Daoy (cell line): ENCODE measurements at places on chromosomes 11 and 22. TPM values are rescaled to one million over a fixed set of nuclear protein-coding genes. Genes with fewer than 3 reads are reported as not detected.

DNA sequence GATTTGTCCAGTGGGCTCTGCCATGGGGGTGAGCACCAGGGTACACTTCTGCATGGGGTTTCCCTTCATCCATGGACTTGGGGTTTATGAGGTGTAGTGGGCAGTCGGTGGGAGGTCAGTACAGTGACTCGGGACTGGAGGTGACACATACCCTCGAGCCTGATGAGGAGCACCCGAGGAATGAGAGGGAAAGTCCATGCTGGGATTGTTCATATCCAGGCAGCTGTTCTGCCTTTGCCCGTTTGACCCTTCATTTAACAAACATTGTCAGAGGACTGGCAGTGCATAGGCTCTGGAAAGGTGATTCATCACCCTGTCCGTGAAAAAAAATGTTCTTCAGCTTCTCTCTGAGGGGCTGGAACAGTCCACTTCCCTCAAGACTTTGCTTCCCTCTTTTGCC lies 2.7 kb downstream of the NAV2 start:
- peak; percentile 89 for DNase-seq

DNA sequence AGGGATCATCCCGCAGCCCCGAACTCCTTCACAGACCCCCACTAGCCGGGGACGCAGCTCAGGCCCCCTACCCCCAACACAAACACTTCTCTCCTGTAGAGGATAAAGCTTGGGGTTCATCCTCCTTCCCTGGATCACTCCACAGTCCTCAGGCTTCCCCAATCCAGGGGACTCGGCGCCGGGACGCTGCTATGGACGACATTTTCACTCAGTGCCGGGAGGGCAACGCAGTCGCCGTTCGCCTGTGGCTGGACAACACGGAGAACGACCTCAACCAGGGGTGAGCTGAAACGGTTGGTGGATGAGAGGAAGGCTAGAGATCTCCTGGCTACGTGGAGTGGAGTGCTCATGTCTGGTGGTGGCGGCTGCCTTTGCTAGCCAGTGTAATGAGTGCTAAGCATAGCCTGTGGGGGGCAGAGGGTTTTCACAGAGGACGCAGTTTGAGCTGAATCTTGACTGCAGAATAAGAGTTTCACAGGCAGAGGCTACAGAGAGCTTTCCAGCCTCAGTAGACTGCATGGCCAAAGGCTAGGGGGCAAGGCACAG lies 580 bp downstream of the ILK start:
- DNase-seq: peak; percentile 50

GRCh38 chr11:2826679-2827056 lies 58.9 kb downstream of the CDKN1C start:
- DNase-seq: no peak

The DDX25 gene
- total RNA-seq: 0.74 and 2.3 TPM in 2 replicates

The LRRC75B gene
- total RNA-seq: 1.3 and 2.3 TPM in 2 replicates

The OR4C6 gene
- total RNA-seq: not detected in 2 replicates

The TRIM22 gene
- total RNA-seq: 1.2 and 1.5 TPM in 2 replicates

DNA sequence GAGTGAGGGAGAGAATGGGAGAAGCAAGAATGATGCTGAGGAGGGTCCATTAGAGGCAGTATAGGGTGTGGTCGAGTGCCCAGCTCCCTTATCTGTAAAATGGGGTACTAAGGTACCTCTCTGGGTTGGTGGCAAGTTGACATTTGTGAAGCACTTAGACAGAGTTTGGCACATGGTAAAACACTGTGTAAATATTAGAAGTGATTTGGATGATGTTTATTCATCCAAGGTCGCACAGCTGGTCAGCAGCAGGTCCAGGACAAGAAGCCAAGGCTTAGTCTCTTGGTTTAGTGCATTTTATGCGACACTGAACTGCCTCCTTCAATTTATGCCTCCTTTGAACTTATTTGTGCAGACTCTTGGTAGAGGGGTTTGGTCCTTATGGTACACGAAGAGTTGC lies 19.4 kb downstream of the KREMEN1 start:
- no peak for DNase-seq

GRCh38 chr11:92245700-92246271 lies 21.2 kb downstream of the FAT3 start:
- no peak for DNase-seq

DNA sequence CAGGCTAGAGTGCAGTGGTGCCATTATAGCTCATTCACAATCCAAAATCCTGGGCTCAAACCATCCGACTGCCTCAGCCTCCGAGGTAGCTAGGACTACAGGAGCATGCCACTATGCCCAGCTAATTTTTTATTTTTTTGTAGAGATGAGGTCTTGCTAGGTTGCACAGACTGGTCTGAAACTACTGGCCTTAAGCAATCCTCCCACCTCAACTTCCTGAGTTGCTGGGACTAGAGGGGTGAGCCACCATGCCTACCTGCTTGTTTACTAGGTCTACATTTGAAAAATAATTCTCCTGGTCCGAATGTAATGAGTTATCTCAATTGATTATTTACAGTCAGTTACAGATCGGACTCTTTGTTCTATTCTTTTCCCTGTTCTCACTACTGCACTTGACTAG lies 22.0 kb downstream of the TAF1D start:
- DNase-seq: no peak

The PRODH gene
- total RNA-seq: 0.11 TPM in 1 of 2 replicates, not detected in the other

DNA sequence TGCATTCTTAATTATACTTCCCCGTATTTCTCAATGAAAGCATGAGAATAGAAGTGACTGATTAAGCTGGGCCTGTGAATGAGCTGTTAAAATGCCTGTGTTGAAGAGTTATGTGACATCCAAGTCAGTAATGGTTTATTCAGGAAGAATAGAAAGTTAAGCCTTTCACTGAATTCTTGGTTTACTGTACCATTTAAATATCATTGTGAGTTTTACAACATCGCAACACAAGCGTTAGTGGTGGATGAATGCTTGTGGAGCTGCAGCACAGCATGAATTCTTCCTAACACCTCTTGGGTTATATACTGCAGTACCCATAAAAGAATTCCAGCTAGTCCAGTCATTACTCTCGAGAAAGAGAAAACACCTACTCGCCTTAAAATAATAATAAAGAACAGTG lies 257.8 kb downstream of the JRKL start:
- no peak for DNase-seq

The TESMIN gene
- 1.2 TPM in 1 of 2 replicates, not detected in the other for total RNA-seq

DNA sequence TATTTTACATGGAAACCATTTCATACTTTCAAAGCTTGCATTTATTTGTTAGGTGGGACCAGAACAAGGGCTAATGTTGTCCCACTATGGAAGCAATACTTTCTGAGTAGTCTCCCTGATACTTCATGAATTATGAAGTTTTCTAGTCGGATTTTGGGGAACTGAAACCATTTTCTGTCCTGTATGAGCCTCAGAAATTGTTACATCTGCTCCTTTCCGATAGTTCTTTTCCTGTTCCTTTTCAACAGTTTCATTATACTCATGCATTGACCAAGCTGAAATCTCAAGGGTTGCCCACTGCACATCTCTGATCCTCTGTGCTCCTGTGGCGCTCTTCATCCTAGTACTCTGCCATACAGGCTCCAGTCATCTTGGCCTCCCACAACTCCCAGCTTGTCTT lies 31.5 kb upstream of the GLYATL1 start:
- no peak for DNase-seq

- DNase-seq: peak; percentile 74
Measured at GRCh38 chr22:26364066-26365015, 64.7 kb upstream of the ASPHD2 start.

DNA sequence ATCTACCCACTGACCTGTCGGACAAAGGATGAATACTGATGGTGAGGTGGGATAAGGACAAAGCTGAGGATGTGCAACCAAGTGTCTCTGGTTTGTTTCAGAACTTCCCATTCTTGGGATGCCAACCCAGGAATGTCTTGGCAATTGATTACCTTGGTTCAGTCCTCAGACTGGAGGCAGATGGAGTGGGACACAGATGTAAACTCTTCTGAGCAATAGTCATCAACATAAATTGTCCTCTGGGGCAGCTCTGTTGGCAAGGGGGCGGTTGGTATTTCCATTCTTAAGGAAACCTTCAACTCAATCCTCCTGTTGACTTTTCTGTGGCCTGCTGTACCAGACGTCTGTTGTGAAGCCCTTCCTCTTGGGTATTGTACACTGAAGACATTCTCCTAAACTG lies 6.8 kb downstream of the ABTB2 start:
- DNase-seq: no peak

DNA sequence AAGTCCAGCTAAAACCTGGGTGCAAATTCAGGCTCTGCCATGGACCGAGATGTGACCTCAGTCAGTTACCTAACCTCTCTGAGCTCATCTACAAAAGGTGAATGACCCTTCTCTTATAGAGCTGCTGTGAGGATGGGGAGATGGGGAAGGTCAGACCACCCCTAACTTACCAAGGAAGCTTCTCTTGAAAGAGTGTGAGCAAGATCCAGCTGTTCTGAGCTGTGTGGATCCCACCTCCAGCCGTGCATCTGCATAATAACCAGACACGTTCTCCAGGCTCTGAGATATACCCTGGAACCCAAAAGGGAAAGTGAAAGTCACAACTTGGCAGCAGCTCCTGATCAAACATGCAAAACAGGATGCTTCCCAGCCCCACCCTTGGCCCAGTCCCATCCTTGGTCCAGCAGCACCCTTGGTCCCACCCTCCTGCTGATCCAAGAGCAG lies at the start of gene APOL3:
TSS of gene APOL3 (minus strand) at position 257 of the 444 bp plus-strand sequence. CDS start 11,700 bp downstream, outside the sequence.
- peak; percentile 77 for DNase-seq

DNA sequence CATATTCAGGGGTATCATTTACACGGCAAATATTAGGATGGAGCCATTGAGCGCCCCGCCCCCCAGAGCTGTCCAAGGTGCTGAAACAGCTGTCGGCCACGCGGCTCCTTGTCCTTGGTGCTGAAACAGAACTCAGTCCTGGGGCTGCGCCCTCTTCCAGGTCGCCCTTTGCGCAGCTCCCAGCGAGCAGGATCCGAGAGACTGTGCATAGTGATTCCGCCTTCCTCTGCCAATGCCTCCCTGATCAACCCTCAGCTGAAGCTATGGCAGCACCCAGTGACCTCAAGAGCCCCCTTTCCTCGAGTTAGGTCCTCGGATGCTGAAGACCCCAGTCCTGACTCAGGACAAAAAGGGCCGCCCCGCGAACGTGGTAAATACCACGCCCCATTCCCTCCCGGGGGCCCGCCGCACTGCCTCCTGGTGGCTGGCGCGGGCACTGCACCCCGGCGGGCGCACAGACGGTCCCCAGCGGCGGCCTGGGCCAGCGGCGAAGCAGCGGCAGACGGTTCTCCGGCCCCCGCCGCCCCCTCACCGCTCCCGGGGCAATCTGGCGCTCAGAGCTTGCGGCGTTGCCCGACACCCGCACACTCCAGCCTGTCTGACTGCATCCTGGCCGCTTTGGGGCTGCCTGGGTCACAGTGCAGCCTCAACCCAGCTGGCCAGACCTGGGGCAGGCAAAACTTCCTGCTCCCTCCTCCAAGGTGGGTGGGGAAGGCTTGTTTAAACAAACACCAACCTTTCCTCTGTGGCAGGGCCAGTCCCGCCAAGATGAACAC lies 13.4 kb downstream of the SYT7 start:
- DNase-seq: peak; percentile 84

GRCh38 chr11:502288-503178 lies 4.5 kb downstream of the RNH1 start:
- no peak for DNase-seq

DNA sequence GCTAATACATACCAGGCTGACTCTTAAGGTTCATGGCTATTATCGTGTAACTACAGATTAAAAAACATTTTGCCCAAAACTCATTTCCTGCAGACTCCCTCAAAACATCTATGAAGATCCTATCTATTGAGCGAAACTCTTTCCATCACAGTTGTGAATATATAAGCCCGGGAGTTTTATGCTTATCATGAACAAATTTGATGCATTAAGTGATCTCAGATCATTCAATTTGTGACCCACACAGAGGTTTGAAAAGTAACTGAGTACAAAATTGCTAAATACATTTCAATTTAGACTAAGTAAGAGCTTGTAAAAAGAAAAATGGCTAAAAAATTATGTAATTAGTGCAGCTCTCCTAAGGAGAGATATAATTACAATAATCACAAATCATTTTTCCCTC lies 1228.8 kb upstream of the TENM4 start:
- no peak for DNase-seq
